ENCODE measurements at places on chromosomes 4 and X. TPM values are rescaled to one million over a fixed set of nuclear protein-coding genes. Genes with fewer than 3 reads are reported as not detected.

- no peaks in the 10 kb centered on the region for H3K27me3 ChIP-seq
- no peaks in the 10 kb centered on the region for H3K36me3 ChIP-seq
- H3K4me1 ChIP-seq, result no peaks in the 10 kb centered on the region
- no peak for DNase-seq
- H3K27ac ChIP-seq, result no peak overlapping the region
Observed at GRCh38 chrX:32451954-32452695, 759.2 kb downstream of the DMD start.

DNA sequence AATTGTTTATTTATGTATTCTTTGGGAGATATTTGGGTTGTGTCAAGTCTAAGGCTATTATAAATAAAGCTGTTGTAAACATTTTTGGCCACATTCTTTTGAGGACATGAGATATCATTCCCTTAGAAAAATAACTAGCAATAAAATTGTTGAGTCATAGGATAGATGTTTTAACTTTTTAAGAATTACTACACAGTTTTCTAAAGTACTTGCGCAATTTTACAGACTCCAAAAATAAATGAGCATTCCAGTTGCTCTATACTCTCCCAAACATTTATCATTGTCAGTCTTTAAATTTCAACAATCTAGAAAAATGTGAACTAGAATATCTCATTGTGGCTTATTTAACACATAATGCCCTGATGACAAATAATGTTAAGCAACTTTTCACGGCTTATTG is 189.1 kb upstream of the ADGRL3 start:
- H3K4me3 ChIP-seq, result no peak overlapping the region
- H3K36me3 ChIP-seq, result no peaks in the 10 kb centered on the region
- no peak for DNase-seq

GRCh38 chr4:186144198-186144945 is 39.9 kb downstream of the FAM149A start:
- H3K27me3 ChIP-seq, result peaks cover 25% of the 10 kb centered on the region
- H3K36me3 ChIP-seq, result no peaks in the 10 kb centered on the region

DNA sequence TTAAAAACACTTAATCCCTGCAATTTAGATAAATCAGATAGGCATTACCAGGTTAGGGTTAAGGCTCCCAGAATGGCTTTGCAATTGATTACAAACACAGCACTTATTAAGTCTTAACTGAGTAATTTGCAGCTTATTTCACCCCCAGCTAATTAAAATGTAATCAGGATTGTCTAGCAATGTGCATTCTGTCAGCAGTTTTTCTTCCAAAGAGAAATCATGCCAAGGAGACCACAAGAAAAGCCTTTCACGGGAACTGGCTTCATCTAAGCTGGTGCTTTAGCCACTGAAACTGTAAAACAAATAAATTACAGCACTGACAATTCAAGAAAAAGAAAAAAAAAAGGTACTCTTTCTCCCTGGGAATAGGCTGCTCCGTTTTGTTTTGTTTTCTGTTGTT is 2.1 kb downstream of the ANOS1 start:
- H3K27me3 ChIP-seq, result no peaks in the 10 kb centered on the region
- no peak overlapping the region for H3K27ac ChIP-seq
- no peaks in the 10 kb centered on the region for H3K36me3 ChIP-seq
- H3K4me1 ChIP-seq, result no peaks in the 10 kb centered on the region
- H3K4me3 ChIP-seq, result no peak overlapping the region
- DNase-seq, result no peak

- DNase-seq, result peak; percentile 1
- no peak overlapping the region for H3K27ac ChIP-seq
- H3K36me3 ChIP-seq, result no peaks in the 10 kb centered on the region
- no peaks in the 10 kb centered on the region for H3K27me3 ChIP-seq
Observed at GRCh38 chr4:106369456-106370060, 980 bp upstream of the GIMD1 start.

- H3K36me3 ChIP-seq, result no peaks in the 10 kb centered on the region
- DNase-seq, result no peak
- H3K4me1 ChIP-seq, result no peaks in the 10 kb centered on the region
- H3K4me3 ChIP-seq, result no peak overlapping the region
Observed at GRCh38 chr4:34679228-34679627, 1565.1 kb downstream of the ARAP2 start.

- H3K27ac ChIP-seq, result no peak overlapping the region
- H3K4me3 ChIP-seq, result no peak overlapping the region
- DNase-seq, result no peak
- H3K36me3 ChIP-seq, result no peaks in the 10 kb centered on the region
Observed at GRCh38 chr4:5020341-5020740, 1.1 kb upstream of the CYTL1 start.

DNA sequence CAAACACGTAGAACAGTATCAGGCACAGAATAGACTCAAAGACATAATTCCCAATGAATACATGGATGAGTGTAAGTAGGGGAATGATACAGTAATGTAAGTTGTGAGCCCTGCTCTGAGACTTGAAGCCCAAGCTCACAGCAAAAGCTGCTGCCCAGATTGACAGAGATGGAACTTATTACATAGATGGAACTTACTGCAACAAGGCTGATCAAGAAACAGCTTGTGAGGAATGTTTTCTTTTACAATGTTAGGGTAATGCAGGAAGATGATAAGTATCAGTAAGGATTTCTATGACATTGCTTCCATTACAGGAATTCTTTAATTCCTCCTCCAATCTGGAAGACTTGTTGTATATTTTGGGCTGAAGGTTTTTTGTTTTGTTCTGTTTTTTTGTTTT is 278.4 kb downstream of the IL15 start:
- H3K36me3 ChIP-seq, result no peaks in the 10 kb centered on the region
- H3K4me3 ChIP-seq, result no peak overlapping the region
- H3K27ac ChIP-seq, result no peak overlapping the region
- DNase-seq, result no peak

- H3K36me3 ChIP-seq, result no peaks in the 10 kb centered on the region
- no peak overlapping the region for H3K4me3 ChIP-seq
- DNase-seq, result no peak
- H3K27ac ChIP-seq, result no peak overlapping the region
- no peaks in the 10 kb centered on the region for H3K27me3 ChIP-seq
Observed at GRCh38 chr4:26819026-26819425, 41.6 kb upstream of the STIM2 start.

DNA sequence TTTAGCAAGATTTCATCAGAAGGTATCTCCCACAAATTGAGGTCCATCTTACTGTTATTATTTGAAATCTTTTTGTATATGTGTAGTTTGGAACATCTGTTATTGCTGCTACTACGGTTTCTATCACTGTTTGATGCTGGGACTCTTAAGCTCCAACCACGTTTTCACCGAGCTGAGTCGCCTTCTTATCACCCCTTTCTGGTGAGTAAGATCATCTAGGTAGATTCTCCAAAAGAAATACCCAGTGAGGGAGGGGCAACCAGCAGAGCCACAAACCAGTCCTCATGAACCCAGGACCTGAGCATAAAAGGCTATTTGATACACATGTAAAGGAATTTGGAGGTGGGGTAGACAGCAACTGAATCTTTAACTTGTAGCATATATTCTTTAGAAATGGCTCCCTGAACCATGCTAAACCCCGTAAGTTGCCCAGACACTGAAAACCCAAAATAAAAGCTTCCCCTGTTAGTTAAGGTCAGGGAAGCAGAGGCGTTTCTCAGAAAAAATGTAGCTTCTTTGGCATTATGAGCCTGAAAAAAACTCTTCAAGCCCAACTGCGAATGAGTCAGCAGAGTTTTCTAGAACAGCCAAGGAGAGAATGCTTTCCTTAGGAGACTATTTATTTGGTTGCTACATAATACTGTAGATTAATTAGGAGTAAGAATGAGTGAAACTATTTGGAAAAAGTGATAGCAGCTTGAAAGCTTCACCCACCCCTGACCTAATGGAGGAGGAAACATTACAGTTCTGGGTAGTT is 53.8 kb upstream of the ATXN3L start:
- no peaks in the 10 kb centered on the region for H3K4me1 ChIP-seq
- H3K27ac ChIP-seq, result no peak overlapping the region
- no peak for DNase-seq
- no peaks in the 10 kb centered on the region for H3K36me3 ChIP-seq

- no peaks in the 10 kb centered on the region for H3K27me3 ChIP-seq
- H3K36me3 ChIP-seq, result no peaks in the 10 kb centered on the region
- H3K27ac ChIP-seq, result no peak overlapping the region
- no peak overlapping the region for H3K4me3 ChIP-seq
- H3K4me1 ChIP-seq, result no peaks in the 10 kb centered on the region
Observed at GRCh38 chr4:183993676-183994075, 88.6 kb downstream of the STOX2 start.

DNA sequence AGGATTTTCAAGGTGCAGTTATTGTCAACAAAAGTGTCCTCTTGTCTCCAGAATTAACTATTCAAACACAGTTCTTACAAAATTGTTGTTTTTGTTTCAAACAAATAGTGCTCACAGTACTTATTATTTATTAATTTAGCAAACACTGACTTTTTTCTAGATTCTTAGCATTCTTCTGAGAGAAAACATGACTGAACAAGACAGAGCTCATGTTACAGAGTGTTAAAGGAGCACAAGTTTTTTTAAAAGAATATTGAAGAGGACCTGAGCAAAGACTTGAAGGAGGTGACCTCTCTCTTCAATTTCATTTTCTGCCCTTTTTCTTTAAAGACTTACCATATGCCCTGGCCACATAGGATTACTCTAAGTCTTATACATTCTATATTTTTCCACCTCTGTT is 2220.3 kb upstream of the AGA start:
- DNase-seq, result no peak
- H3K27me3 ChIP-seq, result no peaks in the 10 kb centered on the region
- H3K36me3 ChIP-seq, result no peaks in the 10 kb centered on the region
- H3K4me1 ChIP-seq, result no peaks in the 10 kb centered on the region
- H3K27ac ChIP-seq, result no peak overlapping the region
- no peak overlapping the region for H3K4me3 ChIP-seq

- peak; percentile 18 for DNase-seq
- H3K4me3 ChIP-seq, result peak within 1 kb of the TSS; percentile 23
- H3K4me1 ChIP-seq, result peaks cover 15% of the 10 kb centered on the region
- peaks cover 9% of the 10 kb centered on the region for H3K27me3 ChIP-seq
- H3K27ac ChIP-seq, result no peak within 1 kb of the TSS
- no peaks in the 10 kb centered on the region for H3K36me3 ChIP-seq
Observed at GRCh38 chr4:118888666-118889311, at the start of gene SYNPO2. Gene SYNPO2, plus strand, starts transcription at chr4:118888854. Its CDS starts 183 bp downstream, at chr4:118889037.

GRCh38 chr4:147117431-147117830 is 171.8 kb upstream of the TTC29 start:
- H3K4me3 ChIP-seq, result no peak overlapping the region
- no peaks in the 10 kb centered on the region for H3K36me3 ChIP-seq
- H3K27ac ChIP-seq, result no peak overlapping the region
- no peaks in the 10 kb centered on the region for H3K27me3 ChIP-seq
- no peaks in the 10 kb centered on the region for H3K4me1 ChIP-seq

GRCh38 chr4:102604222-102604940 is 103.2 kb downstream of the NFKB1 start:
- no peak overlapping the region for H3K27ac ChIP-seq
- no peak for DNase-seq
- peaks cover 56% of the 10 kb centered on the region for H3K4me1 ChIP-seq
- peaks cover 48% of the 10 kb centered on the region for H3K36me3 ChIP-seq

The SLC26A1 gene
- 0.55 TPM for total RNA-seq

The TRIM2 gene
- total RNA-seq, result 12.3 TPM

The DIPK2B gene
- not detected for total RNA-seq

The SYN1 gene
- 1.4 TPM for total RNA-seq

Measured in CD4-positive, alpha-beta memory T cell (primary cell).